ENCODE measurements at places on chromosomes 3 and 15. TPM values are rescaled to one million over a fixed set of nuclear protein-coding genes. Genes with fewer than 3 reads are reported as not detected.

DNA sequence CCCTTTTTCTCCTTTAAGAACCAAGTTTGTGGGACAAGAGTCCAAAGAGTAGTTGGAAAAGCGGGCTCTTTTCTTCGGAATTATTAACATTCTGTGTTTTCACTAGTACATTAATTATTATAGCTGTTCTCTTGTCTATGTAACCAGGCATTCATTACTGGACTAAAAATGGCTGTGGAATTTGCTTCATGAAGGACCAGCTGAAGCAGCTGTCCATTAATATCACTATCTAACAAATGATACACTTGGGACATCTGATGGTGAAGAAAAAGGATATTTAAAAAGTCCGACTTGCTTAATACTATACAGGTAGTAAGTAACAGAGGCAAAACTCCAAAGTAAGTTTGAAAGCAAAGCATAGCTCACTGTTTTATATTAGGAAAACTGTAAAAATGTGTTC, 728.9 kb upstream of the DPPA4 start:
- no peak overlapping the region for H3K27ac ChIP-seq
- DNase-seq = no peak
- H3K4me1 ChIP-seq = no peaks in the 10 kb centered on the region
- no peak overlapping the region for H3K4me3 ChIP-seq
- no peaks in the 10 kb centered on the region for H3K36me3 ChIP-seq
- H3K27me3 ChIP-seq = no peaks in the 10 kb centered on the region

DNA sequence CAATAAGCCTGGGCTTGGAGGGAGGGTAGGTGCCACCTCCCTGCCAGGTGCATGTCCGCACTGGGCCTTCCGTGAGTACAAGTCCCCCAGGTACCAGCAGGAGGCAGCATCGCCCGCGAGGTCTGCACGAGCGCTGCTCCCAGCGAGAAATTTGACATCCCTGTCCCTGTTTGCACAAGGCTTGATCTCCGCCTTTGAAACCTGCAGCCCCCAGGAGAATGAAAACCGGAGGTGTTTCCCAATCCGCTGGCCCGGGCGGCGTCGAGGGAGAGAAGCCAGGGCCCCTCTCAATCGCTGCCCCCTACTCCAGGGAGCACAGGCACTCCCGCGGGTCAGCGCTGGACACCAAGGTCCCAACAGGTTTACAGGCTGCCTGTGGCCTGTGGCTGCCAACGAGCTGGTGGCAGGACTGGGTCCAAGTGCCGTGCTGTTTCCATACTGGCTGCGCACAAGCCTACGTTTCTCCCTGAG, 961 bp downstream of the HAPLN3 start:
- no peak overlapping the region for H3K27ac ChIP-seq
- peaks cover 43% of the 10 kb centered on the region for H3K4me1 ChIP-seq
- peaks cover 5% of the 10 kb centered on the region for H3K36me3 ChIP-seq
- peak; percentile 86 for DNase-seq

DNA sequence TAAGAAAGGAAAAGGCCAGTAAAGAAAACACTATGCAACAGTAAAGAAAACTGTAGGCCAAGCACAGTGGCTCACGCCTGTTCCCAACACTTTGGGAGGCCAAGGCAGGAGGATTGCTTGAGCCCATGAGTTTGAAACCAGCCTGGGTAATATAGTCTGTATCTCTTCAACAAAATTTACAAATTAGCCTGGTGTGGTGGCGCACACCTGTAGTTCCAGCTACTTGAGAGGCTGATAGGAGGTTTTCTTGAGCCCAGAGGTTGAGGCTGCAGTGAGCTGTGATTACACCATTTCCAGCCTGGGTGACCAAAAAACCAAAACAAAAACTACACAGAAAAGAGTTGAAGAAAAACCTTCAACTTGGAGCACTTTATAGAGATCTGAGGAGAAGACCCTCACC, 31.8 kb downstream of the DAG1 start:
- H3K4me1 ChIP-seq = no peaks in the 10 kb centered on the region
- DNase-seq = no peak
- H3K4me3 ChIP-seq = no peak overlapping the region
- H3K36me3 ChIP-seq = no peaks in the 10 kb centered on the region
- no peaks in the 10 kb centered on the region for H3K27me3 ChIP-seq

- no peaks in the 10 kb centered on the region for H3K36me3 ChIP-seq
Measured at GRCh38 chr15:60059186-60059585, 55.1 kb downstream of the FOXB1 start.

- no peak for DNase-seq
- no peaks in the 10 kb centered on the region for H3K4me1 ChIP-seq
- no peaks in the 10 kb centered on the region for H3K36me3 ChIP-seq
- H3K27ac ChIP-seq = no peak within 1 kb of the TSS
- no peak within 1 kb of the TSS for H3K4me3 ChIP-seq
Measured at GRCh38 chr3:54122324-54123002, at the start of gene CACNA2D3. CACNA2D3 (plus strand) TSS chr3:54122552.

The GOLGA6A gene
- total RNA-seq = 0.37 TPM

The FBN1 gene
- 0.58 TPM for total RNA-seq

The SUCNR1 gene
- not detected for total RNA-seq
